Karpas-422 (cell line): ENCODE measurements at places on chromosomes 13 and 19. TPM values are rescaled to one million over a fixed set of nuclear protein-coding genes. Genes with fewer than 3 reads are reported as not detected.

The ZNF254 gene
- 15.7 and 35.1 TPM in 2 replicates for total RNA-seq

The LILRA1 gene
- total RNA-seq: not detected in 2 replicates

DNA sequence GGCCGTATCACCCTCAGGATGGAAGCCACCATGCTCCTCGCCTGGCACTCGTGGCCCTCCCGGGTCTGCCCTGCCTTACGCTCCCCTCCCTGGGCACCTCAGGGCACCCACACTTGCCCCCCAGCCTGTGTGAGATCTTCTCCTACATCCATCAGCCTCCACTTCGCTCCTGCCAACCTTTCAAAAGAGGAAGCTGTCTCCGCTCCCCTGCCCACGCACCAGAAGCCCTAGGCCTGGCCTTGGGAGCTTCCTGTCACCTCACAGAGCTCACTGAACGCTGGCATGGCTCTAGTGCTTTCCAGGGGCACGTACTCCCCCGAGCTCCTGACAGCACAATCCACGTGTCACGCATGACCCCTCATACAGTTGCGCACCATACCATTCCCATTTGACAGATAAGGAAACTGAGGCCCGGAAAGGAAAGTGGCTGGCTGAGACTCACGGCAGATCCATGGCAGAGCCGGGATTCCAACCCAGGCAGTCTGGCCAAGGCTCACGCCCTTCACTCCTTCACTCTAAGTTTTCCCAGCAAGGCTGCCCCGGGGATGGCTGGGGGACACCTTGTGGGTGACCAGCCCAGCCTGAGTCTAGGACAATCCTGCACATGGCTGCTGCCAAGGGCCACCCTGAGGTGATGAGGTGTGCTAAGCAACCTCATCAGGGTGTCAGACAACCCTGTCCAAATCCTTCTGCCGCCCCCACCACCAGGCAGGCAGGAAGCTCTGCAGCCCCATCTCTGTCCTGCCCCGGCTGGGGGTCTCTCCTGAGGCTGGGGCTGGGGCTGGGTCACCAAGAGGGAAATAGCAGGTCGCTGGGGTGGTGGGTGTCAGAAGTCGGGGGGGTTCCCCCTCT, 19.3 kb downstream of the PPP1R12C start:
- DNase-seq: peak; percentile 76

- no peak for DNase-seq
Measured at GRCh38 chr13:93227280-93227877, 772 bp downstream of the GPC6 start.

GRCh38 chr13:71661921-71662320, 205.1 kb downstream of the DACH1 start:
- DNase-seq: no peak

The CGB8 gene
- total RNA-seq: not detected in 2 replicates

The TEX26 gene
- not detected in 2 replicates for total RNA-seq

GRCh38 chr13:28041501-28041900, 53.0 kb upstream of the URAD start:
- DNase-seq: no peak

The LTBP4 gene
- 9.6 and 25.9 TPM in 2 replicates for total RNA-seq

GRCh38 chr19:49216071-49216470, 58.5 kb downstream of the TRPM4 start:
- DNase-seq: no peak

The MRPL57 gene
- 31.8 and 35.2 TPM in 2 replicates for total RNA-seq

The HRC gene
- not detected in 2 replicates for total RNA-seq

The CDC16 gene
- 41.9 and 57.1 TPM in 2 replicates for total RNA-seq

DNA sequence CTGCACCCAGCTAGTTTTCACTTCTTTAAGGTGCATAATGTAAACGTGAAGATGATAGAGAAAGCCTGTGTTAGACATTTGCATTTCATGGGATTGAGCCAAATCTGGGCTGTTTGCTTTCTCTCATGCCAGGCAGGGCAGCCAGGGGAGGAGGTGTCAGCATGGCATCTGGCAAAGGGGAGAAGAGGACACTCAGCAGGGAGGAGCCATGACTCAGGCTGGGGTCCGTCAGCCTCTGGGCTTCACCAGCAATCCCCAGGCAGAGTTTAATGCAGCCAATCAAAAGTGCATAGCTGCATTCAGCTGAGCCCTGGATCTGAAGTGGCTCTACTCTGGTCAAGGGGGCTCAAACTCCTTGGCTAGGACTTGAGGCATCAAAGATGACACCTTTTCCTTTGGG, 23.5 kb downstream of the EBPL start:
- no peak for DNase-seq

DNA sequence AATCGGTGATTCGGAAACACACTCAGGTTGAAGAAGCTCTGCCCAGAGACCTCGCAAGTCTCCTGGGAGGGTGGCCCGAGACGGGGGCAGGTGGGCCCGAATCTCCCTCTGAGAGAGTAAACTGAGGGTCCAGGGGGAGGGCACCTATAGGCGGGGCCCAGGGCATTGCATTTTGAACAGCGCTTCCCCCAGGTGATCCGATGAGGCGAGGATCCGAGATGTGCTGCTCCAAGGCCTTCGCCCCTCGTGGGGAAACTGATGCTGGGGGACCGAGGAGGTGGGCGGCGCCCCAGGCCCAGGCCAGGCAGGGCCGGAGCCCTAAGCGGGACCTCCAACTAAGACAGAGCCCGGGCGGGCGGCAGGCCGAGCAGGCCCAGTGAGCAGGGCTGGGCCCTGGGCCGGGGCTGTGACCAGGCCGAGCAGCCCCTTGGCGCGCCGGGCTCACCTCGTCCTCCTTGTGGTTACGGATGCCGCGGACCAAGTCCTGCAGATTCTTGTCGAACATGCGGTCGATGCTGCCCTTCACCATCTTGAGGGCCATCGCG, 500 bp downstream of the AP3D1 start:
- DNase-seq: peak; percentile 55

The SIGLEC12 gene
- total RNA-seq: not detected in 2 replicates

DNA sequence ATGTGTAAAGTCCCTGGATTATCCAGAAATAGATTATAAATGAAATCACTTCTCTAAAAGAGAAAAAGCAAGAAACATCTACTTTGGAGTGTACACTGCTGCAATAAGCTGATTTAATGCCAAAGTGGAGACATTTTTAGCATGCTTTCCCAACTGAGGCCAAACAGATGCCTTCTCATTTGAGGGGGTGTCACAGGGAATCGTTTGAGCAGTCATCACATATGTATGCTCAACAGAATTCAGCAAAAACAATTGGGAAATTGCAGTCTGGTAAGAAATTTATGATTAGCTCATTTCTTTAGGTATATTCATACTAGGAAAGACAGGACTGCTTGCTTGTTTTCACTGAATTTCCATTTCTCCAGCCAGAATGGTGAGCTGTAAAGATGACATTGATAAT, 27.3 kb upstream of the TPP2 start:
- DNase-seq: no peak

DNA sequence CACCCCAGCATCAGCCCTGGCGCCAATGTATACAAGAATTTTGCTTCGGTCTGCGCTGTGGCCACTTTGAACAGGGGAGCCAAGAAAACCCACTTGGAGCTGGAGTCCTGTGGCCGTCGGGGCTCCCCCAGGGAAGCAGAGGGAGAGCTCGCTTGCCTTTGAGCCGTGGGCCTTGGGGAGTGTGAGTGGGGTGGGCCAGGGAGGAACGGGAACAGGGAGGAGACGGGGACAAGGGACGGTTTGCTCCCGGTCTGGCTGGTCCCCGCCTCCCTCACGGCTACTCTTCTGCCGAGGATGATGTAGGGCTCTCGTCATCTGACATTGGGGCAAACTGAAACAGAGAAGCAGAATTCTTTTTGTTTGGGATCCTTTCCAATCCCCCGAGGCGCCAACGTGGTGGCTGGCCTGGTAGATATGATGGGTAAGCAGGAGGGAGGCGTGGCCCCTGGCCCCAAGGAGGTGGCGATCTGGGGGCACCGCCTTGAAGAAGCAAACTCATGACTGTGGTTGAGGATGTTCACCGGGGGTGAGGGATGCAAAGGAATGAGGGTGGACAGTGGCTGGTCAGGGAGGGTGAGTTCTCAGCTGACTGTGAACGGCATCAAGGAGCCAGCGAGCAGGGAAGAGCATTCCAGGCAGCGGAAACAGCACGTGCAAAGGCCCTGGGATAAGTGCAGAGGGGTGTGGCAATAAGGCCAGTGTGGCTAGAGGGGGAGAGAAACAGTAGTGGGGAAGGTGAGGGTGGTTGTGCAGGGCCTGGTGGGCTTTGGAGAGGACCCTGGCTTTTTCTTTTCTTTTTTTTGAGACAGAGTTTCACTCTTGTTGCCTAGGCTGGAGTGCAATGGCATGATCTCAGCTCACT, 10.9 kb upstream of the SPC24 start:
- DNase-seq: no peak

The ZNF90 gene
- 9.6 and 13.6 TPM in 2 replicates for total RNA-seq

DNA sequence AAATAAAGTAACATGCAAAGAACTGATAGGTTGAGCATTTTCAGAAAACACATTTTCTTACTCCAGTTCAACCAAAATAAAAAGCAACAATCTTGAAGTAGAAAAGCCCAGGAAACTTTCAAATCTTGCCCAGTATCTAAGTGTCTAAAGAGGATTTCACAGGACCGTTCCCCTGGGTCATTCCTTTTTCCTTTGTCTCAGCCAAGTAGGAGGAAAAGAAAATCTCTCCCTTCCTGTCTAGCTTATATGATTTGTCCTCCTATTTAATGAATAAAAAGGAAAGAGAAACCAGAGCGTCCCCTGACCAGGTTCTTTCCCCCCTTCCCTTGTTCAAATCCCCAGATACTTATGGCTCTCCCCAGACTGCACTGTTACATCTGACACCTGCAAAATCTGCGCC, 248.0 kb downstream of the KCTD12 start:
- no peak for DNase-seq

- DNase-seq: no peak
Measured at GRCh38 chr19:35784503-35785338, 9.4 kb downstream of the ARHGAP33 start.

- DNase-seq: no peak
Measured at GRCh38 chr19:33482476-33482875, 39.1 kb downstream of the PEPD start.

The JOSD2 gene
- 15.8 and 42.3 TPM in 2 replicates for total RNA-seq

GRCh38 chr19:44808463-44809371, at the start of gene BCAM:
BCAM (plus strand) TSS chr19:44809103; CDS start chr19:44809125, 22 bp downstream.
- no peak for DNase-seq

The FUT1 gene
- total RNA-seq: not detected in 2 replicates

The LINGO3 gene
- not detected in 2 replicates for total RNA-seq

GRCh38 chr13:41802684-41803444, 158.0 kb downstream of the VWA8 start:
- no peak for DNase-seq

The ZNF471 gene
- not detected in 2 replicates for total RNA-seq

- DNase-seq: no peak
Measured at GRCh38 chr19:18645035-18645511, 8.2 kb downstream of the KLHL26 start.

- DNase-seq: no peak
Measured at GRCh38 chr13:91586609-91587008, 188.2 kb downstream of the GPC5 start.

GRCh38 chr19:53102206-53102755, 941 bp downstream of the ZNF160 start:
- DNase-seq: no peak

The RASL11A gene
- 0.14 and 0.48 TPM in 2 replicates for total RNA-seq

DNA sequence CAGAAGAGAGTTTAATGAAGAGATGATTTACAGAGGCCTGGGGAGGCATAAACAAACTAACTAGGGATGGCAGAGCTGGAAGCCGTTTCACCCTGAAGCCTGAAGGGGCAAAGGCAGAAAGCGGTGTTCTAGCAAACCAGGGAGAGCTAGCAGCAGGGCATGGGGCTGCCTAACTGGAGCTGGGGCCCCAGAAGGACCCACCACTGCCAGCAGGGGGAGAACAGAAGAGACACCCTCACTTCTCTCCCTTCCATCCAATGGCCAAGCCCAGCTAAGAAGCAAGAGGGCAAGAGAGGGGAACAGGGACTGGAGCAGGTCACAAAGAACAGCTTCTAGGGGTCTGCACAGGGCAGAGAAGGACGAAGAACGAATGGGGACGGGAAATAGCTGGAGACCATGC, 195.5 kb downstream of the KATNAL1 start:
- DNase-seq: peak; percentile 74

DNA sequence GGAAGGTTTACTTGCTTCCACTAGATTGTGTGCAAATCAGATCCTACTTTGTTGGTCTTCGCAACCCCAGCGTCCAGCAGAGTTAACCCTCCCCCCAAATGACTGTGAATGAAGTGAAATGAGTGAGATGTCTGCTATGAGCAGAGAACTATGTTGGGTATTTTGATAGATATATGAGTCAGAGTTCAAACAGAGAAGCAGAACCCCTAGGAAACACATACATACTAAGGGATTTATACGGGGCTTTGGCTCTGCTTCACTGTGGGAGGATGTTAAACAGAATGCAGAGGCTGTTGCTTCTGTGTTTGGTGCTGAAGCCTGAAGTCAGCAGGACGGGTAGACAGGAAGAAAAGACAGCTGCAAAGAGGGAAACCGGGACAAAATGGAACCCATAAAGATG, 197.0 kb downstream of the MZT1 start:
- no peak for DNase-seq

DNA sequence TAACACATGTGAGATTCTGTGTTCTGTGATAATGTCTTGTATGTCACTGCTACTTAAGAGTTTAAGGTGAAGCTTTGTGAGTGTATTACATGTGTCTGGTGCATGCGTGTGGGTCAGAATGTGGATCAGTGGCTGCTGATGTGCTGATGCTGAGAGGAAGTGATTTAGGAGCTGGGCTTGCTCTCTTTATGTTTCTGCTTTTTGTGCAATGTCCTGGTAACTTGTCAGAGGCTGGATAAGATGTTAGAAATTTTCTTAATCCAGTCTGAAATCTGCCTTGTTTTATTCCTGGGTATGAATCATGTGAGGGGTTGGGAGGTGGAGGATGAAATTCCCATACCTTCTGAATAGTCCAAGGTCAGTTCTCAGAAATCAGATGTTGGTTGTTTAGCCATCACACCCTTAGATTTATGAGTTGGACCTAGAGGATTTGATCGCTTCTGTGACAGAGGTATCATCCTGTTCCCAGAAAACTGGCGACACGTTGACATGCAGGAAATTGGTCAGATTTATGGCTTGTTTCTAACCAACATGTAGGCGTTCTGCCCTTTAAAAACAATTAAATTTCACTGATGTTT, 24.5 kb upstream of the CXCL17 start:
- DNase-seq: peak; percentile 60

The PGLYRP2 gene
- total RNA-seq: not detected in 2 replicates

DNA sequence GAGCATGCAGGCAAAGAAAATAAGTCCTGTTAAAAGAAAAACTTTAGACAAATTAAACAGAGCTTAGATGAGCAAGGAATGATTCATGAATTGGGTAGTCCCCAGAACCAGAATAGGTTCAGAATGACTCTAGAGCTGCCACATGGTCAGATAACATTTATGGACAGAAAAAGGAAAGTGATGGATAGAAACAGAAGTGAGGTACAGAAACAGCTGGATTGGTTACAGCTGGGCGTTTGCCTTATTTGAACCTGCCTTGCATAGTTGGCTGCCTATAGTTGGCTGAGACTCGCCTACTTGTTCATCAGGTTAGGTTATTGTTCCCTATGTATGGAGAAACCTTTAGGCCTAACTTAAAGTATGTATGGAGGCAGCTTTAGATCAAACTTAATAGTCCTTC, 35.4 kb downstream of the WDFY2 start:
- no peak for DNase-seq

GRCh38 chr19:732148-733069, 18.5 kb upstream of the MISP start:
- no peak for DNase-seq

GRCh38 chr19:843180-843835, 2.5 kb downstream of the PRTN3 start:
- no peak for DNase-seq

The CYP2S1 gene
- not detected in 2 replicates for total RNA-seq

The FAM83E gene
- 1.0 and 1.2 TPM in 2 replicates for total RNA-seq
